Prostate gland (tissue), 2 donors: ENCODE measurements at places on chromosomes 6 and 20. TPM values are rescaled to one million over a fixed set of nuclear protein-coding genes. Genes with fewer than 3 reads are reported as not detected.

Gene ADGRF5
- total RNA-seq: 4.7 TPM

Gene TMEM244
- total RNA-seq: not detected

- H3K4me3 ChIP-seq: no peak overlapping the region
- H3K4me1 ChIP-seq: no peaks in the 10 kb centered on the region
- H3K27me3 ChIP-seq: no peaks in the 10 kb centered on the region
- peaks cover 8% of the 10 kb centered on the region for H3K36me3 ChIP-seq
Observed at GRCh38 chr20:50892394-50892793, 38.8 kb downstream of the ADNP start.

Gene ISM1
- total RNA-seq: 0.45 TPM

DNA sequence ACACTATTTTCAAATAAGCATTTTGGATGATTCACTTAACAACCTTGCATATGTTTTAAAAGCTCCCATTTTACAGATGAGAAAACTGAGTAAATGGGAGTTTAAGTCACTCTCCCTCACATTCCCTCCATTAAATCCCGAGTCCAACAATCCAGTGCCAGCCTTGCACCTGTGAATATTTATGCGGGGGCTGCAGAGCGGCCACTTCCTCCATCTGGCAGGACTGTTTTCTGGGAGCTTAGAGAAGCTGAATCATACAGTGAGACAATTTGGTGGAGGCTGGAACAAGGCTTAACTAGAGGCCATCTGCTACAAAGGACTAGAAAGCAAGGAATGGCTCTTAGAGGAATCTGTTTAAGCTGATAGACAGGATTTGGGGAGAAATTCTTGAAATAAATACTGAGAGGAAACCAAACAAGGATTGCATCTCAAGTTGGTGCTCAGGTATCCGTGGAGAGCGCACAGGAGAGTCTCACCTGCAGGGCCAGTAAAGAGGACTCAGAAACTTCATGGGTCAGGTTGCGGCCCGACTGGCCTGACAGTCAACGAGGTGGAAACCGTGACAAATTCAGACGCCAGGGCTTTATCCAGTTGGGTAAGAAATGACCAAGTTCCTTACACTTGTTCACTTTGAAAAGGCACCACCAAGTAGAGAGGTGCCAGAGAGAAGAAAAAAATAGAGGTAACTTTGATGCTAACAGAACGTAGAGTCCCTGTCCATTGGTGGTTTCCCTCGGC, 478.5 kb downstream of the QKI start:
- DNase-seq: no peak
- H3K4me3 ChIP-seq: no peak overlapping the region
- no peaks in the 10 kb centered on the region for H3K27me3 ChIP-seq
- no peaks in the 10 kb centered on the region for H3K4me1 ChIP-seq
- no peaks in the 10 kb centered on the region for H3K36me3 ChIP-seq
- no peak overlapping the region for H3K27ac ChIP-seq

GRCh38 chr6:89961481-89961880, 67.2 kb downstream of the GJA10 start:
- no peak for DNase-seq
- no peak overlapping the region for H3K4me3 ChIP-seq
- H3K27ac ChIP-seq: no peak overlapping the region
- H3K27me3 ChIP-seq: no peaks in the 10 kb centered on the region
- H3K4me1 ChIP-seq: no peaks in the 10 kb centered on the region

GRCh38 chr6:391559-392440, at the start of gene IRF4:
IRF4 (plus strand) TSS chr6:391752; CDS start chr6:393153, 1,401 bp downstream.
- no peak within 1 kb of the TSS for H3K27ac ChIP-seq
- no peaks in the 10 kb centered on the region for H3K36me3 ChIP-seq
- peaks cover 45% of the 10 kb centered on the region for H3K27me3 ChIP-seq
- DNase-seq: no peak

DNA sequence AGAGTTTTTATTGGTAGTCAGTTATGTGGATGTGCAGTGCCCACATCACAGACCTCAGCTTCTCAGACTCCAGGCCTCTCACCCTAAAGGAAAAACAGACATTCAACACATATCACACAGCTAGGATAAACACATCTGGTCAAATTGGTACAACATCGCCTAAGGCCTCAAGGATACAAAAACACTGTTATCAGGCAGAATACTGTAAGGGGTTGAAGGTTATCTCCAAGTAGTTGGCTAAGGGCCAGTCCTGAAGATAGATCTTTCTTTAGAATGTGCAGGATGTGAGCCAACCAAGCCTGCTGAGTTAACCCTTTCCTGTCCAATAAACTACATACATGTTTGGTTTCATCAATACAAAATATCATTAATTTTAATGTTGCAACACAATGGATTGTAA, 308.4 kb upstream of the GJE1 start:
- no peak overlapping the region for H3K27ac ChIP-seq
- H3K27me3 ChIP-seq: no peaks in the 10 kb centered on the region
- H3K4me3 ChIP-seq: no peak overlapping the region
- H3K36me3 ChIP-seq: no peaks in the 10 kb centered on the region
- no peaks in the 10 kb centered on the region for H3K4me1 ChIP-seq

GRCh38 chr20:34537651-34538050, 20.9 kb upstream of the MAP1LC3A start:
- H3K4me1 ChIP-seq: peaks cover 7% of the 10 kb centered on the region
- H3K4me3 ChIP-seq: no peak overlapping the region
- no peaks in the 10 kb centered on the region for H3K27me3 ChIP-seq
- peaks cover 15% of the 10 kb centered on the region for H3K36me3 ChIP-seq

GRCh38 chr6:16136621-16137450, 8.0 kb downstream of the MYLIP start:
- H3K27me3 ChIP-seq: no peaks in the 10 kb centered on the region
- DNase-seq: peak; percentile 13
- H3K27ac ChIP-seq: peak overlapping the region; percentile 25
- H3K36me3 ChIP-seq: no peaks in the 10 kb centered on the region
- peaks cover 26% of the 10 kb centered on the region for H3K4me1 ChIP-seq

Gene RPS18
- 1,990 TPM for total RNA-seq

GRCh38 chr6:15615802-15616201, 47.0 kb downstream of the DTNBP1 start:
- no peaks in the 10 kb centered on the region for H3K36me3 ChIP-seq
- no peak overlapping the region for H3K4me3 ChIP-seq
- no peak for DNase-seq
- no peaks in the 10 kb centered on the region for H3K4me1 ChIP-seq
- H3K27me3 ChIP-seq: no peaks in the 10 kb centered on the region
- H3K27ac ChIP-seq: no peak overlapping the region

DNA sequence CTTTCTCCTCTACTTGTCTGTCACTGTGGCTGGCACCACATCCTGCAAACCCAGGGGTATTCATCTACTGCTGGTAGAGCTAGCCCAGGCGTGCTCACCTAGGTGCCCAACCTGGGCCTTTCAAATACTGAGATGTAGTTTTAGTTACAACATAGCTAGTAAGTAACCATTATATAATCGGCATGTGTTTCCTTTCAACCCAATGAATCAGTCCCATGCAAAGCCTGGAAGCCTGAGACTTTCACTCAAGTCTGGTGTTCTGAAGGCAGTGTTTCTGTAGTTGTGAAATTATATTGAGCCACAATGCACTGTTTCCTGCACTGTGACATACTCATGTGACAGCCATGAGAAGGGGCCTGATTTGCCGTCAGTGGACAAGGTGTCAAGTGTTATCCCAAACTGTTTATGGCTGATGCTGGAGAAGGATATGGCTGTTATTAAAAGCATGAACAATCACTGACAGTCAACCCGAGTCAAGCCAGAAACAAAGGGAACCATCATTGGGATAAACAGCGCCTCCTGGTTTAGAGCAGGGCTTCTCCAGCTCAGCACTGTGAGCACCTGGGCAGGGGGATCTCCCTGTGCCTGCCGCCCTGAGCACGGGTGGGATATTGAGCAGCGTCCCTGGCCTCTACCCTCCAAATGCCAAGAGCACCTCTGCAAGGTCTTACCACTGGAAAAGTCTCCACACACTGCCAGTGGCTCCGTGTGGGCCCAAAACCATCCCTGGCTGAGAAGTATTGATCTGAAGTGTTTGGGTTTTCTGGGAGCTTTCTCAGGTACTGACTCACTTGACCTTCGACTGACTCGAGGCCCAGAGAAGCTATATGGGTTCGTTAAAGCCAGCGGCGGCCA, 1.6 kb downstream of the PSMA7 start:
- peaks cover 11% of the 10 kb centered on the region for H3K4me1 ChIP-seq
- H3K27ac ChIP-seq: peak overlapping the region; percentile 98
- no peaks in the 10 kb centered on the region for H3K27me3 ChIP-seq
- no peak for DNase-seq

DNA sequence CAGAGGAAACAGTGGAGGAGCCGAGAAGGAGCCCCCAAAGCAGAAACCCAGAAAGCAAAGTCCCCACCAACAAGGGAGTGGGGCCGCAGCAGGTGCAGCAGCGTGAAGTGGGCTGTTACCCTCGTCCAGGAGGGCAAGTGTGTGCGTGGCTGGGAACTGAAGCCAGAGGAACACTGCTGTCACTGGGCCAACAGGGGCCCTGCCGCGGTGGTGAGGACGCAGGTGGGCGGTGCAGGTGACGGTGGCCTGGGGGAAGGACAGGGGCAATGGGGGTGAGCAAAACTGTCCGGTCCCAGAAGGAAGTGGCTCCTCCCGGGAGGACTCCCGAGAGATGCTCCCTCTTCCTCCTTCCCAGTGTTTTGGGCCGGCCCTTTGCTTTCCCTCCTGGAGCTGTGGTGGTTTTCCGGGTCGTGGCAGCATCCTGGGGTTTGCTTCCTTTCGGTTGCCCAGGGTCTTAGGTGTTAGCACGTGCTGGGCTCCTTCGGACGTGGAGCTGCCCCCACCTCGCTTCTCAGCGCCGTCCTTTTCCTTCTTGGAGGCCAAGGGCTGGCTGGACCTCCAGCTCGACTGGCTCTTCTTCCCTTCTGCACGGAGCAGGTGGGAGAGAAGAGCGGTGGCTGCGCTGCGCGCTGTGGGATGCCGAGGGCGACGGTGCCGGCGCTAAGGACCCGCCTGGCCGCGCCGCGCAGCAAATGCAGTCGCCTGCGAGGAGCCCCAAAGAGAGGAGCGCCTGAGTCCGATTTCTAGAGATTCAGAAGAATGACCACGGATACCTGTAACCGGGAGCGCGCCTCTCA, 62.7 kb upstream of the SLC2A12 start:
- no peak overlapping the region for H3K27ac ChIP-seq
- H3K4me3 ChIP-seq: no peak overlapping the region
- no peaks in the 10 kb centered on the region for H3K27me3 ChIP-seq
- H3K36me3 ChIP-seq: no peaks in the 10 kb centered on the region
- no peak for DNase-seq

- no peak overlapping the region for H3K27ac ChIP-seq
- no peak for DNase-seq
- H3K4me1 ChIP-seq: peaks cover 3% of the 10 kb centered on the region
Observed at GRCh38 chr20:46940616-46941015, 46.0 kb downstream of the EYA2 start.

- no peaks in the 10 kb centered on the region for H3K27me3 ChIP-seq
- no peak overlapping the region for H3K4me3 ChIP-seq
- no peaks in the 10 kb centered on the region for H3K4me1 ChIP-seq
Observed at GRCh38 chr6:17584241-17584803, 15.8 kb upstream of the FAM8A1 start.

DNA sequence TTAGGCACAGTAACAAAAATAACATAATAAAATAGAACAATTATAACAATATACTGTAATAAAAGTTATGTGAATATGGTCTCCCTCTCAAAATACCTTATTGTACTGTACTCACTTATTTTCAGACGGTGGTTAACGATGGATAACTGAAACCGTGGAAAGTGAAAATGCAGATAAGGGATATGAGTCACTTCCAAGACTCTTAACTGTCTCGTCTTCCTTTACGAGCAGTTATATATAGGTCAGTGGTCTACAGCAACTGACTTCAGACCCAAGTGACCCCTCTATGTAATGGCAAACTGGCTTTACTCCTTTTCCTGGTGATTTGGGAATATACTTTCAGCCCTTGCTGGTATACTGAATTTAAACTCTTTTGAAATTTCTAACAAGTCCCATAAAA, 261.4 kb downstream of the SLC35F1 start:
- H3K36me3 ChIP-seq: no peaks in the 10 kb centered on the region
- no peaks in the 10 kb centered on the region for H3K4me1 ChIP-seq
- no peak overlapping the region for H3K27ac ChIP-seq
- no peak overlapping the region for H3K4me3 ChIP-seq

DNA sequence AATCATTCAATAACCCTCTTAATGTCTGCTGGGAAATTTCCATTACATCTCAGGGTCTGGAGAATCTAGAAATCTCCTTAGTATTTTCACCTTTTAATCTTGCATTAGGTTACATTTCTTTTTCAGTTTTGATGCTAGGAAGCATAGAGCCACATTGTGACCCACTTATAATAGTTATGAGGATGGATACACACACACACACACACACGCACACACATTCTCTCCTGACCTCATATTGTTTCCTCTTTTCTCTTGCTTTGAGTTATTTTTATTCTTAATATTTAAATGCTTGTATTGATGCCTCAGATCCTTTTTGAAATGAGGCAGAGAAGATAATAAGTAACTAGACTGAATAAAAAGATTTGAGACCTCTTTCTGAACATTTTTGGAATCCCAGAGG, 128.4 kb downstream of the KLHL32 start:
- no peak overlapping the region for H3K4me3 ChIP-seq
- no peak for DNase-seq
- H3K27ac ChIP-seq: no peak overlapping the region
- H3K27me3 ChIP-seq: no peaks in the 10 kb centered on the region

DNA sequence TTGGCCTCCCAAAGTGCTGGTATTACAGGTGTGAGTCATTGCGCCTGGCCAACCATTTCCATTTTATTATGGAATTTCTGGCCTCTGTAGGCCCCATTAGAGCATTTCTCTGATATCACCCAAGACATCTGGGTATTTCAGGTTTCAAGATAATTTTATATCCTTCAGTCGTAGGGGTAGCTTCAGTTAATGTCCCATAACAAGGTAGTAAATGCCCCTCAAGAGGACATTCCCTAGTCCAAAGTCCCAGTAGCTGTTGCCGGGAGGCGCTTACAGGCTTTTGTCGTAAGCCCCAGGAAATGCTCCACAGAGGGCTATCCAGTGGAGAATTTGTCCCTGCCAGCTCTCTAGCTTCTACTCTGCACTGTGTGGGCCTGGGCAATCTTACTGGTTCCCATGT, 24.4 kb downstream of the EFCAB8 start:
- no peak overlapping the region for H3K27ac ChIP-seq
- no peak overlapping the region for H3K4me3 ChIP-seq
- H3K4me1 ChIP-seq: no peaks in the 10 kb centered on the region
- no peaks in the 10 kb centered on the region for H3K27me3 ChIP-seq
- H3K36me3 ChIP-seq: no peaks in the 10 kb centered on the region

DNA sequence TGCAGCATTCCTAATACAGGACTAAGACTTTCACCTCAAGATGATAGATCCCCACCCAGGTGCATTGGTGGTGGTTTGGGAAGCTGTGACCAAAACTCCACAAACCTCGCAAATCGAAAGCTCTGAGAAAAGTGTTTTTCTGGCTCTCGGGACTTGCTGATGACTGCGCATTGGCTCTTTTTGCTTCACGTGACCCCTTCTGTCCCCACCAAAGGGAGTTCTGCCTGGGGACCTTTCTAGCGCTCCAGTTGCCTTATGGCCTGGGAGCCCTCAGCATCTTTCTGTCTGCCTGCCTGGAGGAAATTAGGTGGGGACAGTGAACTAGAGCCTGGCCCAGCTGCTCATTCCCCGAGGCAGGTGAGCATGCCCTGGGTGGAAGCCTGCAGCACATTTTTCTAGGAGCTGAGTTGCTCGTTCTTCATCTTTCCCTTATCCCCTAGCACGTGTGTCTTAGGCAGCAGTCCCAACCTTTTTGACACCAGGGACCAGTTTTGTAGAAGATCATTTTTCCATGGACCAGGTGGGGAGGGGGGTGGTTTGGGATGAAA, 90.2 kb downstream of the TXNDC5 start:
- H3K4me1 ChIP-seq: no peaks in the 10 kb centered on the region
- no peaks in the 10 kb centered on the region for H3K27me3 ChIP-seq
- DNase-seq: no peak
- no peaks in the 10 kb centered on the region for H3K36me3 ChIP-seq
- no peak overlapping the region for H3K27ac ChIP-seq
